ENCODE measurements at places on chromosomes 7 and 10.

DNA sequence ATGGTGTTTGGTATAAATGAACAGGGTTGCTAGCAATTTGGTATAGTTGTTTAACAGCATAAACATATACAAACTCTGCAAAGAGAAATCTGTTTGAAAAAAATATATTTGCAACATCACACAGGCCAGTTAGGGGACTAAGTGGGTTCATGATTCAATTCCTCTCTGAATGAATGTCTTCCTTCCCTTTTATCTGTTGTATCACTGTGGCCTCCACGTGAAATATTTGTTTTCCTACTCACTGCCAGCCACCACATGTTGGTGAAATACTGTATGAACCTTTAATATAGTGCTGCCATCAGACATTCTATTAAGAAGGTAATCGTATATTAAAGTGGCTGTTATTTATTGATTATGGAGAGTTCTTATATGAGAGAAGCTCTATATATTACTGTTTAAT lies 157.0 kb downstream of the ARID5B start:
- DNase-seq = no peak

DNA sequence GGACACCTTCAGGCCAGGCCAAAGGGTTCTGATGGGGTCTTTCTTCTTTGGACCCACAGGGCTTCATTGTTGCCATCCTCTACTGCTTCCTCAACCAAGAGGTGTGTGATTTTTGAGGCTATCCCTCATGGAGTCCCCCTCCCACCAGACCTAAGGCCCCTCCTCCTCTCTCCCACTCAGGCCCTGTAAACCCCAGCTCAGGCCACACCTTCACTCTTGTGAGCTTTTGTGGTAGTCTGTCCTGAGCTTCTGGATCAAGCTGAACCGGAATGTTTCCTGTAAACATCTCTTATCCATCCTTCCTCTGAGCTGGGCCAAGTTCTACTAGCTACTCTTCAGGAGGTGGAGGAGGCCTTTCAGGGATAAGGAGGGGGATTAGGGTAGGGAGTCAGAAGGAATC lies 13.5 kb downstream of the GHRHR start:
- no peak for DNase-seq

DNA sequence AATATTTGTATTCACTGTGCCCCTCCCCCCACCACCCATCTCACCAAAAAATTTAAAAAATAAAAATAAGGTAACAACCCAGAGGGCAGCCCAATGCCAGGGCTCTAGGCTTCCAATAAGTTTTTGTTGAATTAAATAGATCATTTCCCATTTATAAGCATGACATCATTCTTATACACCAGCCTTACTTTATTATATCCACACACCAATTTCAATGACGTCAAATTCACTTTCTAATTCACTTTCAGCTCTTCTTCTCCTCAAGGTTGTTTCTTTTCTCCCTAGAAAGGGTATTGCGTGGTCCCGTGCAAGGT lies 1.2 kb upstream of the DKK1 start:
- DNase-seq = no peak

DNA sequence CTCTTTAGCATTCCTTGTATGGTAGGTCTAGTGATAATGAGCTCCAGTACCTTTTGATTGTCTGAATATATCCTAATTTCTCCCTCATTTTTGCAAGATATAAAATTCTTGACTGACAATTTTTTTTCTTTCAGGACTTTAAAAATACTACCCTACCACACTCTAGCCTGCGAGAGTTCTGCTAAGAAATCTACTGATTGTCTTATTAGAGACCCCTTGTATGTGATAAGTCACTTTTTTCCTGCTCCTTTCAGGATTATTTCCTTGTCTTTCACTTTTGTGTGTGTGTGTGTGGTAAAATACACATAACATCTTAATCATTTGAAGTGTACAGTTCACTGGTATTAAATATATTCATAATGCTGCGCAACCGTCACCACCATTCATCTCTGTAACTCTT lies 68.7 kb upstream of the PPP1R9A start:
- no peak for DNase-seq

- no peak for DNase-seq
Measured at GRCh38 chr10:130029209-130029608, 65.1 kb upstream of the EBF3 start.

GRCh38 chr7:154996756-154997155 lies 6.2 kb downstream of the PAXIP1 start:
- DNase-seq = no peak

DNA sequence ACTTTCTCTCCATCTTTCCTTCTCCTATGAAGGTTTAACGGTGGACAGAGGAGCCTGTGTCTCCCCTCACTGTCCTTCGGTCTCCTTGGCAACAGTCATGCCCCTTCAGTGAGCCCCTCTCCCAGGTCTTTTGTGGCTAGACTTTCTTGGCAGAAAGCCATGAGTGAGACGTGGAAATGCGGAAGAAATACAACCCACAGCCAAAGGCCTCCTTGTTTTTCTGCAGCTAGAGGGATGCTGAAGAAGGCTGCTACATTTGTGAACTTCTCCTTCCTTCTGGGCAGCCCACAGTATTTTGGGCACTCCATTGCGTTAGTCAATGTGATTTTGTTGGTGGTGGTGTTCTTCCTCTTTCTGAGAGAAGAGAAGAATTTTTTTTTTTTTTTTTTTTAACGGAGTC lies 333.7 kb upstream of the PODXL start:
- no peak for DNase-seq

DNA sequence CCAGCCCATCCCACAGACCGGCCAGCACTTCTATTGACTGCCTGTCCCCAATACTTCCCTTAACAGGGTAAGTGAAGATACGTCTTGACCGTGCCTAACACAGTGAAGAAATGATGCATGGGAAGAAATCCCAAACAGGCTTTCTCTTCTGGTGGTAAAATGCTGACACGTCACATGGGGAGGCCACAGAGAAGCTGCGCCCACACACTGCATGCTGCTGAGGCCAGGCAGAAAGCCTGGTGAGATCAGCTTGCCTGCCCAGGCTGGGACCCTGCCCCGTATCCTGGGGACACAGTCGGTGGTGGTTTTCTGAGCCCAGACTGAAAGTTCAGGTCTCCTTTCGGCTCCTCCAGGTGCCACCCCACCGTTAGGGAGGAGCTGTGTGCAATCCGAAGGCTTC lies 356.3 kb upstream of the MGMT start:
- no peak for DNase-seq

DNA sequence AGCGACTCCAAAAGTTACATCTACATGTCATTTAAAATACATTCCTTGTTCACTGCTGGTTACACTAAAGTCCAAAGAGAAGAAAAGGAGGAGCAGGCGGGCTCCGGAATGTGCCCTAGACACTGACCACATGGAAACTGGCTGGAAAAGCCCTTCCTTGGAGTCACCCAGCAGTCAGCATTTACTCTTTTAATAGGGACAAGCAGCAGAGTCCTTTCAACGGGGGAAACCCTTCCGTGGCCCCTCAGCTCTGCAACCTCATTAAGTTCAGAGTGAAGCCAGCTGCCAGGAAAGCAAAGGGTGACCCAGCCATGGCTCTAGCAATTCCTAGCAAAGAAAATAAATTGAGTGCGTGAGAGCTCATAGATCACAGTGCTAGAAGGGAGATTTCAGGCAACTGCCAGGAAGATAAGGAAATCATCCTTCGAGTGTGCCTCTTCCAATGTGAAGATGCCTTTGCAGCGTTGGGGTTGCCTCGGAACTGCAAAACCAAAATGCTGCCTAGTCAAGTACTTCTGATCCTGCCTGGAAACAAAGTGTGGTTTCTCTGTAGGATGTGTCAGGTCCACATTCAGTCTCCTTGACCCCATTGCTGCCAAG lies 101.6 kb downstream of the SORBS1 start:
- no peak for DNase-seq

GRCh38 chr10:70337201-70337651 lies 45.2 kb downstream of the LRRC20 start:
- no peak for DNase-seq

DNA sequence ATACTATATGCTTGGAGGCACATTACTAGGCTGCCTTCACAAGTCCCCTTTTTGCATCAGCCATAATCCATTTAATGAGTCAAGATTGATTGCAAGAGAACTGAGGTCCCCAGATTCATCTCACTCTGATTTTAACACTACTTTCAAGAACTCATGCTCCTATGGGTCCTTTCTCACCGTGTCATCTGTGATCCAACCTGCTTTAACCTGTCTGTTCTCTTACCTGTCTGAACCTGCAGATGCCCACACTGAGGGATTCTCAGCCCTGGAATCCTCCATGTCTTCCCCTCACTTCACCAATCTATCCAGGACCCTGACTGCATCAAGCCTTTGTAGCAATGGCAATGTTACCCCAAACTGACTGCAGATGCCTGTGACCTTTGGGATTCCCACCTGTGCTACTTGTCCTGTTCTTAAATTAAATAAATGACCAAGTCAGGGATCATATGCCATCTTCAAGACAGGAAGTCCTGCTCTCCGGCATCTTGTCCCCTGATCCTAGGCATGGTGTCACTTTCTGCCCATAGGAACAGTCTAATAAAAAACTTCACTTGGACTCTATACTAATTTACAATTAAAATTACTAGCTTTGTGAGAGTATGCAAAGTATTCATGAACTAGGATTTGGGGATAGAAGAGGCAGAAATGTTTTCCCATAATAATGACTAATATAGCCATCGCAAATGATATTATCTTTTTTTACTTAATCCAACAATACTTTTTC lies 25.9 kb upstream of the GOT1 start:
- DNase-seq = no peak

GRCh38 chr10:79351332-79351731 lies 4.1 kb downstream of the PPIF start:
- DNase-seq = no peak

- DNase-seq = no peak
Measured at GRCh38 chr10:72847681-72848080, 45.9 kb upstream of the OIT3 start.

- DNase-seq = peak; percentile 20
Measured at GRCh38 chr7:94374231-94374630, 20.5 kb upstream of the COL1A2 start.
